Thymus (tissue), 14 donors: ENCODE measurements at places on chromosomes 2 and 18. TPM values are rescaled to one million over a fixed set of nuclear protein-coding genes. Genes with fewer than 3 reads are reported as not detected.

DNA sequence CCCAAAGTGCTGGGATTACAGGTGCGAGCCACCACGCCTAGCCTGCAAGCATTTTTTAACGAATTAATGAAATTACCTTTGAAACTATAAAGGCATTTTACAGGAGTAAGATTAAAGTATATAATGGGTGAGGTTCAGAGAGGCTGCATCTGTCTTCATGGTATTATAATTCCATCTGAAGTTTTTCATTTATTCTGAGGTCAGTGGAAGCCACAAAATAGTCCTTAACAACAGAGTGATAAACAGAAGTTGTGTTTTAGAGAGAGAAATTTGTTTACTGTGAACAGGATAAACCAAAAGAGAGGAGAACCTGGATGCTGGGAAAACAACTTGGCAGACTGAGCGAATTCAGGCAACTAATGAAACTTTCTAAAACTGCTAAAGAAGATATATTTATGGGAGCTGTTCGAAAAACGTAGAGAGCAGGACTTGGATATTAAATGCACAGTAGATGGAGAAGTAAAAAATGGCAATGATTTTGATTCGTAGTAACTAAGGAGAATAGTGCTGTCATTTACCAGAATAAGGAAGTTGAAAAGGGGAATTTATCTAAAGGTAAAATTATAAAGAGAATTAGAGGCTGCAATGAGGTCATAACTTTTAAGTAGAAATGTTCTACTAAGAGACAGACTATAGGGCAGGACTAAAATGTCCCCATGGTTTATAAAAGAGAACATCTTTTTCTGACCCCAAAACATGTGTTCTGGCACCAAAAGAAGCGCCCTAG lies 37.9 kb upstream of the ITGA4 start:
- no peak overlapping the region for H3K4me3 ChIP-seq
- H3K27me3 ChIP-seq: no peaks in the 10 kb centered on the region
- DNase-seq: no peak
- peaks cover 18% of the 10 kb centered on the region for H3K4me1 ChIP-seq
- H3K36me3 ChIP-seq: no peaks in the 10 kb centered on the region

GRCh38 chr2:190199109-190199508 lies 120.5 kb downstream of the HIBCH start:
- H3K27me3 ChIP-seq: no peaks in the 10 kb centered on the region
- DNase-seq: no peak
- H3K4me1 ChIP-seq: no peaks in the 10 kb centered on the region
- no peak overlapping the region for H3K4me3 ChIP-seq

The DUSP19 gene
- total RNA-seq: 2.8 TPM

The KIF3C gene
- total RNA-seq: 3.1 TPM

DNA sequence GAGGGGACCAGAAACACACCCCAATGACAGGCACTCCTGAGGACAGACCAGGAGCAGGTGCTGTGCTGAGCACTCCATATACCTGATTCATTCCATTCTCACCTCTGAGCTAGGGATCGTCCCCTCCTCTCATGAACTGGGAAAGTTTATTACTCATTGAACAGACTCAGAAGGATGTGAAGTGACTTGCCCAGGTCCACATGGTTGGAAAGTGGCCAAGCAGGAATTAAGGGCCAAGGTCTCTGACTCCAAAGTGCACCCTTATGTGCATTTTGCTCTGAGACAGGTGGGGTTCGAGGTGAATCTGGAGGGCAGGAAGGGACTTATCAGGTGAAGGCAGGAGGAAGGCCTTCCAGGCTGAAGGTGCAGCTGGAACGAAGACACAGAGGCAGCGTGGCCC lies 25.1 kb upstream of the PLB1 start:
- no peaks in the 10 kb centered on the region for H3K27me3 ChIP-seq
- H3K4me3 ChIP-seq: no peak overlapping the region
- no peaks in the 10 kb centered on the region for H3K4me1 ChIP-seq
